ENCODE measurements at places on chromosomes 2 and 18.

GRCh38 chr2:104977958-104978357 lies 59.9 kb upstream of the MRPS9 start:
- no peak for DNase-seq

GRCh38 chr2:122866095-122866494 lies 1110.6 kb downstream of the TSN start:
- no peak for DNase-seq

DNA sequence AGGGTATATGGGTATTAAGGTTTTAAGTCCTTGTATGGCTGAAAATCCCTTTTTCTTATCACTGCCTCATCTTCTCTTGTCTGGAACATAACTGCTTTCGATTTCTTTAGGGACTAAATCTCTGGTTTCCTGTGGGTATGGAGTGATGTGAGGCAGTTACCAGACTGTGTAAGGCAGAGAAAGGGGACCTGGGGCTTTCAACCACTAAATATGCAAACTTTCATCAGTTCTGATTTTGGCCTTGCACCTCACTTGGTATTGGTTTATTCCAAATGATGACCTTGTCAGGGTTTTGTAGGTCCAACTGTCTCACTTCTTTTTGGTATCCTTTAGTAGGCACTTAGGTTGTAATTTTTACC lies 9.3 kb downstream of the MAP4K4 start:
- DNase-seq, result no peak

DNA sequence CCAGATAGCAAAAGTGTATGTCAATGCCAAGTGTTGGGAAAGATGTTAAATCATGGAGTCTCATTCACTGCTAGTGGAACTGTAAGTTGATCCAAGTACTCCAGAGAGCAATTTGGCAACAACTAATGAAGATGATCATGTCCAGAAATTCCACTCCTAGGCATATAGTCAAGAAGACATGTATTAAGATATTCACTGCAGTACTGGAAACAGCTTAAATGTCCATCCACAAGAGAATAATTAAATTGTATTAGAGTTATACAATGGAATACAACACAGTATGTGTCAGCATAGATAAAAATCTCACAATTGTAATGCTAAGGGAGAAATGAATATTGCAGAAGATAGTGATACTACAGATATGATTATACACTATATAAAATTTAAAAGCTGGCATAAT lies 15.2 kb upstream of the LBH start:
- no peak for DNase-seq

GRCh38 chr2:200454927-200455801 lies 54.7 kb downstream of the KCTD18 start:
- no peak for DNase-seq

GRCh38 chr2:2879781-2880180 lies 497.8 kb downstream of the EIPR1 start:
- no peak for DNase-seq

- no peak for DNase-seq
These were observed 22.8 kb upstream of the E2F6 start for GRCh38 chr2:11488809-11489208.

DNA sequence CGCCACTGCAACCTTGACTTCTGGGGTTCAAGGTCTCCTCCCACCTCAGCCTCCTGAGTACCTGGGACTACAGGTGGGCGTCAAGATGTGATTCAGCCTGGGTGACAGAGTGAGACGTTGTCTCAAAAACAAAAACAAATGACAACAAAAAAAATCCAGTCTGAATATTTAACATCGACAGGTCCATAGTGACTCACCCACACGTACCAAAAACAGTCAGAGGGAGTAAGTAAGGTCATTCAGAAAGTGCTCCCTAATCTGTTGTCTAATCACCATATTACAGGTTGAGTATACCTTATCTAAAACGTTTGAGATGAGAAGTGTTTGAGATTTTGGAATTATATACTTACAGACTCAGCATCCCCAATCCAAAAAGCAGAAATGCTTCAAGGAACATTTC lies 24.4 kb downstream of the SAP130 start:
- DNase-seq, result no peak

GRCh38 chr2:218781691-218782527 lies at the start of gene CYP27A1:
Gene CYP27A1 (plus strand): TSS chr2:218782147. CDS start chr2:218782183, 36 bp downstream.
- DNase-seq, result no peak

DNA sequence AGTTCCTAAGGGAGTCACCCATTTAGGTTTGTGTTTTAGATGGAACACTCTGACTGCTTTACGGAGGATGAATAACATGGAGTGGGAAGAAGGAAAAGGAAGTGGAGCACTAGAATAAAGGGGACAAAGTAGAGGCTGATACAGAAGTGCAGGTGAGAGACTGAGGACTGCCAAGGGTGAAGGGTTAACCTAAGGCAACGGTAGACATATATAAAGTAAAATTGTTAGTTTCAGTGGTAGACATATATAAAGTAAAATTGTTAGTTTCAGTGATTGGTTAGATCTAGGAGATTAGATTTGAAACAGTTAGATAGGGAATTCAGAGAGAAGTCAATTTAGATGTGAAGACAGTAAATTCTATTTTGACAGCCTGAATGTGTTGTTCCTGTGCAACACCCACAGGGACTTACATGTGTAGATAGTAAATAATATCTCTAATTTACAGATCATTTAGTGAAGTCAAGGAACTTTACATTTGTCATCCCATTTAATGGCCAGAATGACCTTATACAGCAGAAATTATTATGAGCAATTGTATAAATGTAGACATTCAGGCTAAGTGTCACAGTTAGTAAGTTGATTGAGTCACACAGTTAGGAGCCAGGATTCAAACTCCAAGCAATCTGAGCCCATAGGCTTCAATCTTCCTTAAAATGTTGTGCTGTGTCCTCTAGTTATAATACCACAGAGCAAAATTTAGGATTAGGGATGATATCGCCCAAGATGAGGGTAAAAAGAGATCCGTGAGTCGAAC lies 270.8 kb upstream of the UBE2E3 start:
- DNase-seq, result no peak

- DNase-seq, result no peak
These were observed 39.4 kb downstream of the MYOM1 start for GRCh38 chr18:3180325-3180724.

- DNase-seq, result no peak
These were observed 58.1 kb downstream of the PAX3 start for GRCh38 chr2:222240676-222241049.

DNA sequence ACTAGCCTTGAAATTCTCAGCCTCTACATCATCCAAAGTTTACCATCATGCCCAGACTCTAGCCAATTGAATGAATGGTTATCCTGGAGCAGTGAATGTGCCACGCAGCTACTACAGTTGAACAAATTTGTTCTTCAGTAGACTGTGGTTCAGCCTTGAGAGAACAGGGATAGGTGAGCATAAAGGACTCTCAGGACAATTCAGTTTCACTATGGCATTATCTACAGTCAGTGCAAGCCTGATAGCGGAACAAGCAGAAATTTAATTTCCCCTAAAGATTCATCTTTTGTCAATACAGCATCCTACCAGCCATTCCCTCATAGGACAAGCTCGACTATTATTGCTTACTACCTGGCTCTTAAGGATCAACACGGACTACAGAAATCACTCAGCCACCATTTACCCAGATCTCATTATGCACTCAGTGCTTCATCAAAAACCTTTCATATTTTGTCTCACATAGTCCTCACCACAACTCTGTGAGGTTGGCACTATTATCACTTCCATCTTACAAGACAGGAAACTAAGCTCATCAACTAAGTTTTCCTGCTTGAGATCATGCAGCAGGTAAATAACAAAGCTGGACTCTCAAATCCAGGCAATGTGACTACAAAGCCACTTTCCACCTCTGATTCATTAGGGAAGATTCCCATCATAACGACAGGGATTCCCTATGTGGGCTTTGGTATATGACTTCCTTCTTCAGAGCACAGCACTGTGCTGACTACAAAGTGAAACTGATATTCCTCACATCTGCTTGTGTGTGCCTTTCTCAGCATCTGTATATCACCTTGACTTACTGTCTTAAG lies 181.5 kb upstream of the ACVR2A start:
- DNase-seq, result no peak

- peak; percentile 59 for DNase-seq
These were observed 246.3 kb downstream of the TNS1 start for GRCh38 chr2:217756375-217757107.

DNA sequence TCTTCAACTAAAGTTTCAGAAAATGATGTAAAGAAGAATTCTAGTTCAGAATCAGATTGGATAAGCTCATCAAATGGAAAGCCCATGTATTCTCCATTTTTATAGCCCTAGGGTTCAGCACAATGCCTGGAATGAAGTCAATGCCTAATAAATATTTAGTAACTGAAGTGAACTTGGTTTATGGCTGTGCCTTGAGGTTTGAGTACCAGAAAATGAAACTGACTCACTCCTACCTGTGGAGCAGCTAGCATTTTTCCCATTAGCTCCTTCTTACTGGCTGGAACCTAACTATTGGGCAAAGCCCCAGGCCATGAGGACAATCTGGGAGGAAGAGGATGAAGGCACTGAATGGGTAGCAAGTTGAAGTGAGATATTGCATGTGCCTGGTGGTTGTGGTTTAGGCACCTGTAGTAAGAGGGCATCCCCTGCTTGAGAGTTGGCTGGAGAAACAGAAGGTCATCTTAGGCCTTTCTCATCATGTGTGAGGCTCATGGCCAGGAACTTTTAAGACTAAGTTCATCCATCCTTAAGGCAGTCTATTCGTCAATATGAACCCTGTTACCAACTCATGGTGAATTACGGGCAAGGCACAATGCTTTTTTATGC lies 85.0 kb upstream of the LYPD1 start:
- no peak for DNase-seq

DNA sequence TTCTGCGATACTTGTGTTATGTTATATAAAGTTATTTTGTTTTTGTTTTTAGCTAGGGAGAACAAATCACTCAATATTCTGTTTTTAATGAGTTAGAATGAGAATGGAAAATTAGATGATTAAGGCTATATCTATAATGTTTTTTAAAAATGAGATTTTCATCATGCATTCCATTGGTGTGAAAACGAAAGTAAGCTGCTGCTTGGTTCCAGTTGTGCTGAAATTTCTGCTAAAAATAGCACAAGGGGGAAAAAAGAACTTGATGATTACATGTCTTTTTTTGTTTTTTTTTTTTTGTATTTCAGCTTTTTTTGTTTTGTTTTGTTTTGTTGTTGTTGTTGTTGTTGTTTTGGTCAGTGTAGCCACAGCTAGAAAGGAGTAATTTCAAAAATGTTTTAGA lies 242.6 kb upstream of the KCNJ3 start:
- no peak for DNase-seq

- no peak for DNase-seq
These were observed 56.0 kb upstream of the RAB6C start for GRCh38 chr2:129923265-129924091.

- DNase-seq, result no peak
These were observed 529.1 kb upstream of the CDH7 start for GRCh38 chr18:65221736-65222135.

DNA sequence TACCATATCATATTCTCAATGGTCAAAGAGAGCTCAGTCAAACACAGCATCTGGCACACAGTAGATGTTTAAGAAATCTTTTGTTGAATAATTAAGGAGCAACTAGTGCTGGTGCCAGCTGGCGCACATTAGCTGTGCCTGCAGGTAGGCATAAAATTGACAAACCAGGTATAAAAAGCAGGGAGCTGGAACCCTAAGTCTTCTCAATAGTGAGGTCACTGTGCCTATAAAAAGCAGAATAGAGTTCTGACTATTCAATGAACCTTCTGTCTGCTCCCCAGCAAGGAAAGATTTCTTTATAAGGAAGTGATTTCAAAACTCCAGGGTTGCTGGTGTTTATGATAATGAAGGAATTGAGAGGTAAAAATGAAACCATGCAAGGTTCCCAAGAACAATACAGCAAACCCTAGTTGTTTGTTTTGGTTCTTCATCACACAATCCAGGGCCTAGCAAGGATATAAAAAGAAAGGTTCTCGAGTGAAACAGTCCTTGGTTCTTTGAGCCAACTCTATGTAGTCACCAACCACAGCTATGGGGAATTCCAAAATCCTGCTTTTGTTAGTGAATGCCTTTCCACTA lies 76.1 kb downstream of the THADA start:
- no peak for DNase-seq

DNA sequence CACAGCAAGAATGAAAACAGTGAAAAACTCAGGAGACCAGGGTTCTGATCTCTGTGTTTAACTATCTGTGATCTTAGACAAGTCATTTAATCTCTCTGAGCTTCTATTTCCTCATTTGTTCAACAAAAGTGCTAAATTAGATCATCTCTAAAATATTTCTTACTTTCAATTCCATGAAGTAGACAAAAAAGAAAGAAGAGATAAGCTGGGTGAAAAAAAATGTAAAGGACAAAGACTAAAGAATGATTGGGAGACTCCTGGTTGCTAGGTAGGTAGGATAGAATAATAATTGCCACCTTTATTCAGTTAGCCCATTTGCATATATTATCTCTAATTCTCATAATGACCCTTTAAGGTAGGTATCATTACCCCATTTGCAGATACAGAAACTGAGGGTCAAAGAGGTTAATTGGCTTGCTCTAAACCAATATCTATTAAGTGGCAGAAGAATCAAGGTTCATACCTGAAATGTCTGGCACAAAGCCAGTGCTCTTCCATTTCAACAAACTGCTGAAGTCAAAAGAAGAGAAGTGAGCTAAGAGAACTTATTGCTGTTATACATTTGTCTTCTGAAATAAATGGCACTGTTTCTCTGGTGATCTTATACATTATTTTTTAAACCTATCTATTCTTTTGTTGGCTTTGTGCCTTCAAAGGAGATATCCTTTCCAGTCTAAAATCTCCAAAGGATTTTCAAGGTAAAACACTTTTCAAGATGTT lies 141.7 kb downstream of the OTX1 start:
- DNase-seq, result no peak

DNA sequence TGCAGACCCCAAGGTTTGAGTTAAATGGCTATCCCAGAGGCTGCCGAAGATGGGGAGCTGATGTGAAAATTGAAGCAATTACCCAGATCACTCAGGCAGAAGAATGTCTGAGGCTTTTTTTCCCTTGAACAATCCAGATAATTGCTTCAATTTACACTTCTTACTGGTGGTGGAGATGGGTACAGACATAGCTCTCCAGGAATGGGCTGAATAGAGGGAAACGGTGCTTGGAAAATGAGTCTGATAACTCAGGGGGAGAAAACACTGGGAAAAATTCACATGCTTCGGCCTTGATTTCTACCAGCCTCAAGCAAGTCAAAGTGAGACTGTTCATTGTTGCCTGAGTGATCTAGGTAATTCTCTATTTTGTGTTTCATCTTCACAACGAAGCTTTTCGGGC lies 9.5 kb upstream of the KIF5C start:
- no peak for DNase-seq

DNA sequence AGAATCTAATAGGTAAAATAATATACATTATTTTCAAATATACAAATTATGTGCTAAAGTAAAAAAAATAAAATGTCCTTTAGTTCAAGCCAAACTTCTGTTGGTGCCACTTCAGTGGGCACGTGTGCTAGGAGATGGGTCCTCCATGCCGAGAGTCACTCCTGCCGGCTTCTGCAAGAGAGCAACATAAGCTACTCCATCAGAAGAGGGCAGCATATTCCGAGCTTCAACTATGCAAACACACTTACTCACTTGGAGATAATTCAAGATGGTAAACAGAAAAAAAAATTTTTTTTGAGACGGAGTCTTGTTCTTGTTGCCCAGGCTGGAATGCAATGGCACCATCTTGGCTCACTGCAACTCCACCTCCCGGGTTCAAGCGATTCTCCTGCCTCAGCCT lies 24.4 kb downstream of the CNOT11 start:
- no peak for DNase-seq

Measured in T-helper 9 cell (primary cell).